ENCODE measurements at places on chromosomes 3 and 15.

GRCh38 chr3:19256313-19256712, 108.0 kb downstream of the KCNH8 start:
- no peak for DNase-seq

GRCh38 chr3:113590983-113591382, 58.6 kb downstream of the SIDT1 start:
- no peak for DNase-seq

DNA sequence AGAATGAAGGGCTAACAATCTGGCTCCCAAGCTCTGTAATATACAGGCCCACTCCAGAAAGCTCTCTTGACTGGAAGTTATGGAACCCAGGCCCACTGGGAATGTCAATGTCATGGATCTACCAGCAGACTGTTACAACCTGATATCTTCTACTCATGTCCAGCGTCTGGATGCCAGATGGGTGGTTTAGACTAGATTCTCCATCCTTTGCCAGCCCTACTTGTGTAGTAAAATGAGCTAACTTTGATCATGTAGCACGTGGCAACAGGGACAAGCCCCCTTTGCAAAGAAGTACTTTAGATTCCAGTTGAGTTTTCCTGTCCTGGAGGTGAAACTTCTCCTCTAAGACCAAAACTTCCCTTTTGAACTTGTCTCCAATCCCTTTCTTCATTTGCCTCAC, 55.1 kb downstream of the HEG1 start:
- DNase-seq, result no peak

- no peak for DNase-seq
These were observed 299.3 kb upstream of the PDZRN3 start for GRCh38 chr3:73924048-73924447.

DNA sequence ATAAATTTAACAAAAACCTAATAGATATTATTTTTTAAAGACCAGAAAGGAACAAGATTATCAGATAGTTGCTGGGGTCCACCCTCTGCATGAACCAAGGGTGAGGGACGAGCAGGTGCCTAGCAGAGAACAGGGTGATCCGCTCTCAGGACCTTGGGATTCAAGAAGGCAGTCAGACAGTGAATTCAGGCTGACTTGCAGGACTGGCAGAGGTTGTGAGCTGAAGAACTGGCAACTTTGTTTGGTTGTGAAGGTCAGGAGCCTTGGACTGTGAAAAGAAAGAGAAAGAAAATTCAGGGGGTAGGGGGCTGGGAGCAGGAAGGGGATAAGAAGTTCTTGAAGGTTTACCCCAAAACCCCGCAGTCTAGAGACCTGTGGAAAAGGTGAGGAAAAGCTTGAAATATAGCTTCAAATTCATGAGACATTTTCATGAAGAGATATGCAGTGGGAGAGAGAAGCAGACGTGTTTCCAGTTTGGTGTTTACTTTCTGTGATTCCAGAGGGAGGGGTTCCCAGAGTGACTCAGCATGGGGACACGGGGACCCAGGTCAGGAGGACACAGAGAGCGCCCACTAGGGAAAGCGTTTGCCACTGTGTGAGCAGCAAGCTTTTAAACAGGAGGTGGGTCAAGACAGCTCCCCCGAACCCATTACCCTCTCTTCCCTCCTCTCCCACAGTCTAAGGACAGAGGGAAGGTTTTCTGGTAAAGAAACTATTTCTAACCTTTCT, 217.2 kb upstream of the UMPS start:
- no peak for DNase-seq

Measured in stimulated activated CD8-positive, alpha-beta memory T cell treated with anti-CD3 and anti-CD28 coated beads, Interleukin-7, amount 100 ng/mL, for 48 hours (primary cell).